Colonic mucosa (tissue), 4 donors: ENCODE measurements at places on chromosomes 7 and 10.

DNA sequence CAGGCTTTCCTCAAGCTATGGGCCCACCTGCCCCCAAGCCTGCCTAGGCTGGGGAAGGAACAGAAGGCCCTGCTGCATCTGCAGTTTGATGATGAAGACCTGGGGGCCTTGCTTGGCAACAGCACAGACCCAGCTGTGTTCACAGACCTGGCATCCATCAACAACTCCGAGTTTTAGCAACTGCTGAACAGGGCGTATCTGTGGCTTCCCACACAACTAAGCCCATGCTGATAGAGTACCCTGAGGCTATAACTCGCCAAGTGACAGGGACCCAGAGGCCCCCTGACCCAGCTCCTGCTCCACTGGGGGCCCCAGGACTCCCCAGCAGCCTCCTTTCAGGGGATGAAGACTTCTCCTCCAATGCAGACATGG is 36.3 kb downstream of the CADPS2 start:
- no peaks in the 10 kb centered on the region for H3K27me3 ChIP-seq
- DNase-seq: no peak
- no peaks in the 10 kb centered on the region for H3K36me3 ChIP-seq
- H3K4me1 ChIP-seq: no peaks in the 10 kb centered on the region

GRCh38 chr7:96131525-96131924 is 190.4 kb downstream of the SLC25A13 start:
- H3K4me1 ChIP-seq: no peaks in the 10 kb centered on the region
- no peaks in the 10 kb centered on the region for H3K36me3 ChIP-seq
- no peak for DNase-seq
- no peak overlapping the region for H3K4me3 ChIP-seq

DNA sequence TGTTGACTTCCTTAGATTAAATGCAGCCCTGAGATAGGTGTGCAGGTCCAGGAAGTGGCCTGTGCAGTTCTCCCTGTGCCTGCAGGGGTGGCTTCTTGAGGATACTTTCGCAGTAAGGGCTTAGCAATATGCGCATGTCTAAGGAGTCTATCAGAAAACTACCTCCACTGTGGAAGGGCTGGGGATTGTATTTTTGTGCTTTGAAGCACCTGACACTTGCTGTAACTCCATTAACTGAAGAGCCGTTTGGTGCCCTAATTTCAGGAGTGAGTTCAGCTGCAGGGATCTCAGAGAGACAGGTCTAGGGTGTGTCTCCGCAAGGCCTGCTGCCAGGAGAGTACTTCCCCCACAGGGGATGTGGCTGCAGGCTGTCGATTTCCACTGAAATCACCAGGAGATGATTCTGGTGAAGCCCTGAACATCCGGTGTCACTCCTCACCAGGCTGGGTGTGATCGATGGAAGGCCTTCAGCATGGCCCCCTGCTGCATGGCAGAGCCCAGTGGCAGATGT is 35.5 kb downstream of the IKZF1 start:
- H3K4me1 ChIP-seq: no peaks in the 10 kb centered on the region
- H3K27me3 ChIP-seq: no peaks in the 10 kb centered on the region
- H3K27ac ChIP-seq: peak overlapping the region; percentile 24
- H3K36me3 ChIP-seq: no peaks in the 10 kb centered on the region

DNA sequence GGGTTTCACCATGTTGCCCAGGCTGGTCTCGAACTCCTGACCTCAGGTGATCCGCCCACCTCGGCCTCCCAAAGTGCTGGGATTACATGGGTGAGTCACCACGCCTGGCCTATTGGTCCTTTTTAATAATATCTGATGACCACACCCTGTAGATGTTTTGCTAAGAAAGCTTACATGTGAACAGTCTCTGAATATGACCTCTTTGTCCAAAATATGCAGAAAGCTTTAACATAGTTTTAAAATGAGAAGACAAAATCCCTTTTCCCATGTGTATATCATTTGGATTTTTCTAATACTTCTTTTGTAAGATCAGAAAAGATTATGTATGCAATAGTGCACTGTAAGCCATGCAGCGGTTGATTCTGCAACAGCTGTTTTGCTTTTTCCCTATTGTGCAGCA is 38.5 kb downstream of the MCU start:
- DNase-seq: no peak
- H3K4me3 ChIP-seq: no peak overlapping the region
- H3K36me3 ChIP-seq: no peaks in the 10 kb centered on the region

DNA sequence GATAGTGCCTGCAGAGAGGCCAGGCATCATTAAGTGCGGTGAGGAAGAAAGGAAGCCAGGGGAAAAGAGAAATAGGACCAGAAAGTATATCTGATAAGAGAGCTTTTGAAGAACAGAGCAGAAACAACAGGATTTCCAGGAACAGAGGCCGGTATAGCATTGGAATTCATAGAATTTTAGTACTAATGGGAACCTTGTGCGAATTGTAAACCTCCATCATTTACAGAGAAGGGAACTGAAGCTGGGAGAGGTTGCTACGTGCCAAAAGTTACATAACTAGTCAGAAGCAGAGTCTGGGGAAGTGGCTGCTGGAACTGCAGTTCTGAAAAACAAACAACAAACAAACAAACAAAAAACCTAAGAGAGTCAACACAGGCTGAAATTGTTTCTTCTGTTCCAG is 5.4 kb upstream of the ZMYND11 start:
- no peaks in the 10 kb centered on the region for H3K4me1 ChIP-seq
- no peak for DNase-seq
- no peaks in the 10 kb centered on the region for H3K36me3 ChIP-seq
- H3K27ac ChIP-seq: no peak overlapping the region

DNA sequence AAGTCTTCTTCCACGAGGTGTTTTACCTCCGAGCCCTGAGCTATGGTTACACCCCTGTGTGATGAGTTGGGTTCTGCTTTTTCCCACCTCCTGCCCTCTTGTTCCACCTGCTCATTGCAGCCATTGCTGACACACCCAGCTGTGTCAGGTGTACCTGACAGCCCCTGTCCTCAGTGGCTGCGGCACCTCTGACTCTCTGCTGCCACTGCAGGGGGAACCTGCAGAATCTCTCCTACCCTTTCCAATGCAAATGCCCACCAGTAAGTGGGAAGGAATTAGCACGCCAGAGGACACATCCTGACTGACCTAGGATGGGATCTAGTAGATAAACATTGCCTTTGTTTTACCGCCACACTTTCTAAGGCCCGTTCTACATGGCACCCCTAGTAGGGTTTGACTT is 600.9 kb upstream of the MKI67 start:
- DNase-seq: no peak
- no peaks in the 10 kb centered on the region for H3K27me3 ChIP-seq
- no peaks in the 10 kb centered on the region for H3K36me3 ChIP-seq
- H3K4me3 ChIP-seq: no peak overlapping the region
- H3K27ac ChIP-seq: no peak overlapping the region
